Activated CD4-positive, alpha-beta memory T cell treated with anti-CD3 and anti-CD28 coated beads, Interleukin-2, amount 10 ng/mL, durations not matched to agents 7 days and 5 days (primary cell): ENCODE measurements at places on chromosomes 13 and 19.

- H3K27me3 ChIP-seq = no peaks in the 10 kb centered on the region
- H3K4me1 ChIP-seq = no peaks in the 10 kb centered on the region
- no peaks in the 10 kb centered on the region for H3K36me3 ChIP-seq
- no peak overlapping the region for H3K4me3 ChIP-seq
- no peak for DNase-seq
These were observed 35.2 kb upstream of the GRTP1 start for GRCh38 chr13:113398963-113399754.

- H3K4me1 ChIP-seq = no peaks in the 10 kb centered on the region
- H3K36me3 ChIP-seq = no peaks in the 10 kb centered on the region
- H3K27me3 ChIP-seq = no peaks in the 10 kb centered on the region
- no peak overlapping the region for H3K4me3 ChIP-seq
These were observed 14.7 kb upstream of the SLC25A30 start for GRCh38 chr13:45432737-45433380.

DNA sequence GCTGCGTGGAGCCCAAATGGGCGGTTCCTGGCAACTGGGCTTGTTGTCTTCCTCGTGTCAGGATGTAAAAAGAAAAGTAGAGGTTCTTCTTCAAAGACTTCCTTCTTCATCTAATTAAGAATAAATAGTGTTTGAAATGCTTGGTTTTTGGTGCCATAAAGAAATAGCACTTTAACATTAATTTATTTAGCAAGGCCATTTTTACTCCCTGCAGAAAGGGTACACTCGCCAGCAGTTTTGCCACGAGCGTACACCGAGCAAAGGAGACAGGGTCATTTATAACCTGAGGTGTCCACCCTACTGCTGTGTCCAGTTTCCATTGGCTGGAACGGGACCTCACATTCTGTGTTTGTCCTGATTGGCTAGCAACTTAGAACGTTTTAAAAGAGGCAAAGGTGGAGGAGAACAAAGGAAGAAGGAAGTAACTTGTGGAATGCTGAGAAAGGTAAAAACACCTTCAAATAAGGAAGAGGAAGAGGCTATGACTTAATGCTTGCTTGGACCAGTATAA is 21.8 kb upstream of the OR10H1 start:
- H3K4me3 ChIP-seq = peak overlapping the region; percentile 86
- DNase-seq = no peak
- no peaks in the 10 kb centered on the region for H3K36me3 ChIP-seq
- peak overlapping the region; percentile 99 for H3K27ac ChIP-seq

- H3K36me3 ChIP-seq = no peaks in the 10 kb centered on the region
- H3K4me1 ChIP-seq = peaks cover 18% of the 10 kb centered on the region
- no peak overlapping the region for H3K27ac ChIP-seq
- peak overlapping the region; percentile 51 for H3K4me3 ChIP-seq
These were observed 27.8 kb downstream of the NFIX start for GRCh38 chr19:13022859-13023636.

DNA sequence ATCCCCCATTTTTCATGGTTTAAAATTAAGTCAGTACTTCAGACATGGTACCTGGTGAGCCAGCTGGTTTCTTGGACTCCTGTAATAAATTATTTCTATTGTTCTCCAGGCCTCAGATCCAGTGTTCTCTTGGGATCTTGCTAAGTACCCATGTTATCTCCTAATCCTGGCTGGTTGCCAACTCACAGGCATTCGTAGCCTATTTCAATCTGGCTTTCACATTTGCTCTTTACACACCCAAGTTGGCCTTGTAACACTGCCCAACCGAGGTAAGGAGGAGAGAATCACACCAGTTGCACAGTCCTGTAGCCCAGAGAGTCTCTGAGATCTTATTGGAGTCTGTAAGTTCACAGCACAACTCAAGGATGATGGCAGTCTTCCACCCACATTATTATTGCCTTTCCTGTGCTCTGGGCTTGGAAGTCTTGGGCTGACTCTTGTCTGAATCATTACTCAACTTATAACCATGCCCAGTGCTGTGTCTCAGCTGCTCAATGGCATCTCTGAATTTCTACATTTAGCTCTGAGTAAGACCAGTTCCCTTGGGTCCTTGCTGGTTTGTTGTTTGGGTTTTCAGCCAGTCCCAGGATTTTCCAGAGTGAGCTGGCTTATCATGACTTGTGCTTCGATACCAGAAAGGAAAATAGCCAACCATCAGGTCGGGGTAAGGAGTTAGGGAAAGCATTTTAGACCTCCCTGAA is 76.6 kb upstream of the KLF12 start:
- peaks cover 2% of the 10 kb centered on the region for H3K27me3 ChIP-seq
- no peak overlapping the region for H3K27ac ChIP-seq
- H3K4me3 ChIP-seq = no peak overlapping the region
- H3K36me3 ChIP-seq = no peaks in the 10 kb centered on the region

DNA sequence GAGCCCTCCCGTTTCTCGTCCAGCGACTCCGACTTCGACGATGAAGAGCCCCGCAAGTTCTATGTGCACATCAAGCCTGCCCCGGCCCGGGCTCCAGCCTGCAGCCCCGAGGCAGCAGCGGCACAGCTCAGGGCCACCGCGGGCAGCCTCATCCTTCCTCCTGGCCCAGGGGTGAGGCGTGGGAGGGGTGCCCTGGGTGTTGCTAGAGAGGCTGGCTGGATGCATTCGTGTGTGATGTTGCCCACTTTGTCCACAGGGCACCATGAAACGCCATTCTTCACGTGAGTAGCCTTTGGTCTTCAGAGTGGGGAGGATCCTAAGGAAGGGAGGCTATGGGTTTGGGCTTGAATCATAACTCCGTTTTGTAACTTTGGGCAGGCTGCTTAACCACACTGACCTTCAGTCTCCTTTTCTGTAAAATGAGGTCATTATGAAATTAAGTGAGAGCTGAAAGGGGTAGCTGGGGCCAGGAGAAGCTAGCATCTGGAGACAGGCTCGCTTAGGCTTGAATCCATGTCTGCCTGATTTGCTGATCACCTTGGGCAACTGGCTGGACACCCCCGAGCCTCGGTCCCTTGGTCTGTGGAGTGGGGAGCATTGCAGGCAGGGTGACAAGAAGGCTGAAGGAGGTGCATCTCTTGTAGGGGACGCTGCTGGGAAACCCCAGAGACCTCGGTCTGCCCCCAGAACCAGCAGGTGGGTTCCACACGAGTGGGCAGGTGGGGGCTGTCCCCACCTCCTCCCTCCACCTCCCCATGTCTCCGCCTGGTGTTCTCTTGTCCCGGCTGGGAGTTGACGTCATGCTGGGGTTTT is 18.7 kb upstream of the B3GNT3 start:
- H3K27me3 ChIP-seq = no peaks in the 10 kb centered on the region
- H3K36me3 ChIP-seq = peaks cover 51% of the 10 kb centered on the region
- H3K4me3 ChIP-seq = no peak overlapping the region
- H3K4me1 ChIP-seq = peaks cover 18% of the 10 kb centered on the region
- no peak overlapping the region for H3K27ac ChIP-seq

GRCh38 chr19:12784394-12784870 is 6.9 kb upstream of the JUNB start:
- peaks cover 4% of the 10 kb centered on the region for H3K36me3 ChIP-seq
- no peaks in the 10 kb centered on the region for H3K27me3 ChIP-seq
- H3K27ac ChIP-seq = no peak overlapping the region
- no peak overlapping the region for H3K4me3 ChIP-seq
- H3K4me1 ChIP-seq = peaks cover 47% of the 10 kb centered on the region
- DNase-seq = peak; percentile 37

- H3K4me1 ChIP-seq = peaks cover 9% of the 10 kb centered on the region
- peaks cover 42% of the 10 kb centered on the region for H3K36me3 ChIP-seq
- no peak overlapping the region for H3K4me3 ChIP-seq
These were observed 24.2 kb downstream of the ZNF607 start for GRCh38 chr19:37695144-37695899.

DNA sequence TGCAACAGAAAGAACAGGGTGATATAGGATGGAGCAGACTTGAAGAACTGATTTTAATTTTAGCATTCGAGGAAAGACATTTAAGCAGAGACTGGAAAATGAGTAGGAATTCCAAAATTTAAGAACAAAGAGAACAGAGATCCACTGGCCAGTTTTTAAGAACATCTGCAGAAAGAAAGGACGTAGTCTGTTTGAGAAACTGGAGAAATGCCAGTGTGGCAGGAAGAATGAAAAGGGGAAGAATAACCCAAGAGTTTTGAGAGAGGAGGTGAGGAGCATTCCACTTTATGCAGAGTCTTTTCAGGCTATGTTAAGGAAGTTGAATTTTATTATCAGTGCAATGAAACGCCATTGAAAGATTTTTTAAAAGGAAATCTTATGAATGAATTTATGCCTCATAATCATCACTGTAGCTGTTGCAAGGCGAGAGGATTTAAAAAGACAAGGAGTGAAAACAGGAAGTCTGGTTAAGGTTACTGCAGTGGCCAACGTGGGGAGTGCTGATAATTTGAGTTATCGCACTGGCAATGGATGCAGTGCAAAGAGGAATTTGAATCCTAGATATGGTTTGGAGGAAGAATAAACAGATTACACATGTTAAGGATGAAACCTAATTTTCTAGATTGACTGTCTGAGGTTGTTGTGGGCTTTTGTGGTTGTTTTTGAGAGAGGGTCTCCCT is 253.8 kb downstream of the DACH1 start:
- H3K27me3 ChIP-seq = no peaks in the 10 kb centered on the region
- no peak overlapping the region for H3K4me3 ChIP-seq
- no peaks in the 10 kb centered on the region for H3K36me3 ChIP-seq
- no peak for DNase-seq
- H3K27ac ChIP-seq = no peak overlapping the region
- H3K4me1 ChIP-seq = no peaks in the 10 kb centered on the region

DNA sequence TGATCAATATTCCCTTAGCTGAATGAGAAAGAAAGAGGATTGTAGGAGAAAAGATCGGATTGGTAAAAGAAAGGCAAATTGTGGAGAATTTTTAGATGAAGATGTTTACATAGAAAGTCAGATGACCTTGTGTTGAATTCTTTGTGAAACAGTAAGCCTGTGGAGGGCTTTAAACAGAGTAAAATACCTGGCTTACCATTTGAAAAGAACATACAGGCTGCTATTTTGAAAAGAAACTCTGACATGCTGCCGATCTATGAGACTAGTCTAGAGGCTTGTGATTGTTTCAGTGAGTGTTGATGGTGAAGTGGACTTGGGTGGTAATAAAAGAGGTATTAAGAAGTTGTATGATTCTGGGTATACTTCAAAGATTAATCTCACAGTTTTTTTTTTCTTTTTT is 938.9 kb upstream of the PRR20A start:
- no peak overlapping the region for H3K27ac ChIP-seq
- H3K4me1 ChIP-seq = no peaks in the 10 kb centered on the region
- no peak for DNase-seq
- no peaks in the 10 kb centered on the region for H3K36me3 ChIP-seq

DNA sequence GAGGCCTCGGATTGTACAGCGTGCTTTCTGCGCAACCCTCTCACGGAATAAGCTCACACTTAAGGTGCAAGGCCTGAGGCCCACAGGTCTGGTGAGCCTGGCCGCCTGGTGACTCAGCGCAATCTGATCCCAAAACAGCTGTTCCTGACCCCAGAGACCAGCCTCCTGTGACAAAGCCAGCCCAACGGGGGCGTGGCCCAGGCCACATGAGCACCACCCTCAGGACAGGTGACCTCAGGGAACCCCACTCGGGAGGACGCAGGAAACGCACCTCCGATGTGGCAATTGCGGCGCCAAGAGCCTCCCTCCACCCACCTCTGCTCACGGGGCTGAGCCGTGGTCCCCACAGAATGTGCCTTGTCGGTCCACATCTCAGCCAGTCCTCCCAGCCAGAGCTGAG is 26.4 kb downstream of the GRTP1 start:
- H3K27me3 ChIP-seq = peaks cover under 1% of the 10 kb centered on the region
- H3K27ac ChIP-seq = no peak overlapping the region
- no peak overlapping the region for H3K4me3 ChIP-seq
